ENCODE measurements at places on chromosomes 7 and 10. TPM values are rescaled to one million over a fixed set of nuclear protein-coding genes. Genes with fewer than 3 reads are reported as not detected.

The NPC1L1 gene
- total RNA-seq: not detected

The SH2B2 gene
- total RNA-seq: 2.4 TPM

The CNNM1 gene
- total RNA-seq: not detected

The CTTNBP2 gene
- 0.17 TPM for total RNA-seq

The TRUB1 gene
- total RNA-seq: 23.4 TPM

The RAPGEF5 gene
- 1.9 TPM for total RNA-seq

The ACBD7 gene
- 0.63 TPM for total RNA-seq

The NACAD gene
- total RNA-seq: not detected

The TAF5 gene
- total RNA-seq: 3.1 TPM

The TUBAL3 gene
- total RNA-seq: 0.22 TPM

The RGS10 gene
- 26.0 TPM for total RNA-seq

The LRRD1 gene
- not detected for total RNA-seq

The GPR26 gene
- total RNA-seq: not detected

The SSC4D gene
- 0.42 TPM for total RNA-seq

The IDI2 gene
- total RNA-seq: not detected

The ANLN gene
- 64.3 TPM for total RNA-seq

The CDC14C gene
- total RNA-seq: not detected

The CRYGN gene
- not detected for total RNA-seq

The LDB3 gene
- total RNA-seq: 0.23 TPM

The SOSTDC1 gene
- not detected for total RNA-seq

The CSGALNACT2 gene
- total RNA-seq: 32.8 TPM

The DNA2 gene
- total RNA-seq: 2.6 TPM

The FAM241B gene
- 7.5 TPM for total RNA-seq

The SLC35G1 gene
- total RNA-seq: 3.2 TPM

The AHR gene
- 99.1 TPM for total RNA-seq

The NXPH1 gene
- not detected for total RNA-seq

The MET gene
- 129 TPM for total RNA-seq

The FRMPD2 gene
- 0.98 TPM for total RNA-seq

The ADARB2 gene
- total RNA-seq: 0.96 TPM

The DNAJC12 gene
- total RNA-seq: 9.5 TPM

The DCLRE1C gene
- total RNA-seq: 11.5 TPM

The CCDC146 gene
- 2.7 TPM for total RNA-seq

The COBL gene
- total RNA-seq: 7.3 TPM

The GPR22 gene
- total RNA-seq: not detected

The SPDYE16 gene
- total RNA-seq: not detected

The GCK gene
- total RNA-seq: not detected

The PRPS1L1 gene
- not detected for total RNA-seq

The PVRIG gene
- total RNA-seq: not detected

The GPR158 gene
- total RNA-seq: not detected

The NEURL1 gene
- total RNA-seq: not detected

The CPN1 gene
- not detected for total RNA-seq

The HMX2 gene
- total RNA-seq: not detected

The CDNF gene
- total RNA-seq: 2.9 TPM

The ZNF485 gene
- 6.5 TPM for total RNA-seq

The DDIT4 gene
- total RNA-seq: 698 TPM

The ODAD2 gene
- total RNA-seq: 1.3 TPM

Data from MCF 10A (cell line).